ENCODE measurements at places on chromosomes 3 and 15.

GRCh38 chr3:12702501-12702900 lies 38.6 kb upstream of the RAF1 start:
- no peak for DNase-seq

DNA sequence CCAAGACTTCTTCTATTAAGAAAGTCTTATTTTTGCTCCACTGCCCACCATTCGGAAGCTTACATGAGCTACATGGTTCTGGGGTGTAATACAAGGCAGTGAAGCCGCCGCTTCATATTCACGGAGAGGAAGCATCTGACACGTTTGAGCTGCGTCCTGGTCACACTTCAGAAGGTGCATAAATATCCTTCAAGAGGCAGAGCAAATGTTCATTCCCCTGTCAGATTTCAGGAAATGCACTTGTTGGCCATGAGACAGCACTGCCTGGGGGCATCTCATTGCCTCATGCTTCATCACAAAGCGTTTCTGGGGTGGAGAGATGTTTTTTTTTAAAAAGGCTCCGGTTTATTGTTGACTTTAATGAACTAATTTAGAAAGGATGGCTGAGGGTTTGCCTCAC lies 119.9 kb downstream of the CADPS start:
- no peak for DNase-seq

GRCh38 chr3:72481542-72481941 lies 366.7 kb downstream of the SHQ1 start:
- no peak for DNase-seq

DNA sequence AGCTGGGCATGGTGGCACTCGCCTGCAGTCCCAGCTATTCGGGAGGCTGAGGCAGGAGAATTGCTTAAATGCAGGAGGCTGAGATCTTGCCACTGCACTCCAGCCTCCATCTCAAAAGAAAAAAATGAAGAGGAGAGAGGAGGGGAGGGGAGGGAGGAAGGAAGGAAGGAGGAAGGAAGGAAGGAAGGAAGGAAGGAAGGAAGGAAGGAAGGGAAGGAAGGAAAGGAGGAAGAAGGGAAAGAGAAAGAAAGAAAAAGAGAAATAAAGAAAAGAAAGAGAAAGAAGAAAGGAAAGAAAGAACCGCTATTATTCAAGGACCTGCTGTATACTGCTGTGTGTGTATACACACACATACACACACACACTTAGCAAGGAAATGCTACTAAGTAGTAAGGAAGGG lies 35.6 kb upstream of the DYNC1LI1 start:
- no peak for DNase-seq

GRCh38 chr3:58861551-58861950 lies 188.3 kb downstream of the CFAP20DC start:
- no peak for DNase-seq

- DNase-seq = no peak
These were observed 81.2 kb downstream of the SRGAP3 start for GRCh38 chr3:9168241-9168741.

DNA sequence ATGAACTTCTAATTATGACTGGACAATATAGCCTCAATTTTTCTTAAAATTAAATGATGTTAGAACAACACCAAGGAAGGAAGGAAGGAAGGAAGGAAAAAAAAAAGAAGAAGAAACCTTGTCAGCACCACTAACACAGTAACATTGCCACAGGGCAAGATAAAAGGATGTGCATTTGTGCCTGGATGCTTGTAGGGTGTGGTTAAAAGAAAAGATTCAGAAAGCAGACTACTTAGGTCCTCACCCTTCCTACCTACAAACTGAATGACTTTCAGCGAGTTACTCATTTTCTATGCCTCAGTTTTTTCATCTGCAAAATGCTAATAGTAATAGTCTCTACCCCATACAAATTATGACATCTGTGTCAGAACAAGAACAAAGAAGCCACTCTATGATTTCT lies 778.3 kb downstream of the MCTP2 start:
- no peak for DNase-seq

GRCh38 chr3:128884992-128885391 lies 5.6 kb downstream of the ACAD9 start:
- no peak for DNase-seq

GRCh38 chr3:180457225-180457624 lies 144.7 kb upstream of the TTC14 start:
- DNase-seq = no peak

- DNase-seq = no peak
These were observed 127.8 kb downstream of the SYNPR start for GRCh38 chr3:63405882-63406281.

DNA sequence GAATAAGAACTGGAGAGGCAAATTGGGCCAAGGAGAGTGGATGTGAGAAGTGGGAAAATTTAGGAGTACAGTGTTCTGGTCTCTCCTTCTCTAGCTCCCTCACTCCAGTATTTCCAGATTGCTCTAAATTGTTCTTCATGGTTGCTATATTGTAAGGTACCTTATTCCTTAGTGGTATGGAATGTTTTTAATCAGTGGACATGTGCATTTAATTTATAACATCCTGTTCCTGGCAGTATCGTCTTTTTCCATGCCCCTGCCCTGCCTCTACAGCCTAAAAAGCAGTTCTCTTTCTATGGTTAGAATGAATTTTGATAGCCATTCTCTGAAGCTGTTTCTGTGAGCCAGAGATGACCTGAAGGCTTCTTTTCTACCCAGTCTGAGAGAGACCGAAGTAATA lies 180.5 kb downstream of the TCF12 start:
- peak; percentile 55 for DNase-seq

DNA sequence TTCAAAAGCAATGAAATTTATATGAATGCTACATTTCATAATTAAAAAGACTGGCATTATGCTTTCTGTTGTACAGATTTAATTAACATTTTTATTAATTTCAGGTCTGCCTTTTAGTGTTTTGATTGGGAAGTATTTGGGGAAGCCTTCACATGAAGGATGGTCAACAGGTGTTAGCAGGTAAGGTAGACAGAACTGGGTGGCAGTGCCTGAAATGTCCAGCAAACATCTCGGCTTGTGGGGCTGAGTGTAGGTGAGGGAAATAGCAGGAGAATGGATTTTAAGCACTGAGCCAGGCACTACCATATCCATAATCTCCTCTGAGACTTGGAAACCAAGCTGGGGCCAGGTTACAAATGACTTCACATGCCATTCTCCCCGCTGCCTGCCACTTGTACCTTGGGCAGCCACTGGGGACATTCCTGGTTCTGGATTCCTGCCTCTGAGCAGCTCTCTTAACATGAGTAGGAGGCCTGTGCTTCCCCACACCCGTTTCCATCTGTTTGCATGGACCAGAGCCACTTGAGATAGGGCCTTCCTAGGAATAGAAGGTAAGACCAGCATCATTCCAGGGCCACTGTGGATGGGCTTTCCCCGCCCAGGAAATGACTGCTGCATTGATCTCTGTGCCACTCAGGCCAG lies 125.9 kb upstream of the HES1 start:
- no peak for DNase-seq

GRCh38 chr3:133016838-133017309 lies 21.3 kb upstream of the TMEM108 start:
- no peak for DNase-seq

DNA sequence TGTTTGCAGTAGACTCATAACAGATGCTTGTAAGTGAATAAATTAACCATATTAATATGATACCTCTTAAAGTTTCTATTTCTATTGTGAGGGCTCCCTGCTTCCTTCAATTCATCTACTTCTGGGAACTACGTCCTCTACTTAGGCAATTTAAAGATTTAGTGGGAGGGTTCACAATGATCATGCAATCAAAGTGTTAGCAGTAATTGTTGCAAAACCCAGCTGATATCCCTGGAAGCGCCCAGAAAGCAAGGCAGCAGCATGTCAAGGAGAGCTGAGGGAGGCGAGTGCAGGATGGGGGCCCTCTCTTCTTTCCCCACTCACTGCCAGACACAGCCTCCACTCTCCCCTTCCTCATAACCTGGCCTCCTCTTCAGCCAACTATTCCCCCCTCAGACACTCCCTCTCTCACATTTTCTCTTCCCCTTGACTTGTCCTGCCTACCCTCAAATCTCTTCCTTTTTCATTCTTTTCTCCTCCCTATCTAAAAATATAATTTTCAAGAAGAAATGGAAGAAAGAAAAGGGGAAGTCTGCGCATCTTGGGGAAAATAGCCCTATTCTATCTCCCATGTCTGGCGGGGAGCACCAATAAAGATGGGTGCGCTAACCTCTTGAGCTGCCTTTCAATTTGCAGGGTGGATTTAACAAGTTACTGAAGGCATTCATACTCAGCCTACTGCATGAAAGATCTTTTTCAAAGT lies 6.6 kb downstream of the TMEM212 start:
- DNase-seq = no peak

DNA sequence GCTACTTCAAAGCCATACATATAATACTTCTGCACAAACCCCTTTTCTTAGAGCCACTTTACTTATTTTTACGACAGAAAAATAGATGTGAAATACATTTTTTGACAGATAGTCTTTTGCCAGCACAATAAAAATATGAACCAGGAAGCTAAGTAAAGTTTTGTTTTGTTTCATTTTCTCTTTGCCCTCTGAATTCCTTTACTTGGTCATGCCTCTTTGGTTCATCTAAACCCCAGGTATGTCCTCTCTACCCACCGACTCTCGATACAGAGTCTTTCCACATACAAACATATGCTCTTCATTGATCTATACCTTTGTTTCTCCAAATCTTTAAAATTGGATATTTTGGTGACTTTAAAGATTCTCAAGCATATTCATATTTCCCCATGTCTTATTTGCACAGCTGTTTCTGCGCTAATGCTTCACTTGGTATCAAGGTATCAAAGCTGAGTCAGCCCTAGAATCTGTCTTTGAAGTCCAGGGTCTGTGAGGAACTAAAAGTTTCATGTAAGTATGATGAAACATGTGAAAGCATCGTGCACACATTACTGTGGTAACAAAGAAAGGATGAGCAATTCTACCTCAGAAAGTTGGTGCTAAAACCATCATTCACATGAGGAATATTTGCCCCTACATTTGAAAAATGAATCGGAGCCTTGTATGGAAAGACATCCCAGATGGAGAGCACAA lies 845.4 kb downstream of the NAALADL2 start:
- DNase-seq = peak; percentile 25
